ENCODE measurements at places on chromosomes 4 and X.
A peak's percentile ranks its signal among the peaks of the same experiment; 100 is the strongest.

GRCh38 chr4:44118971-44119680, 329.5 kb downstream of the KCTD8 start:
- no peaks in the 10 kb centered on the region for H3K36me3 ChIP-seq
- no peak overlapping the region for H3K4me3 ChIP-seq
- no peak overlapping the region for H3K27ac ChIP-seq

- no peaks in the 10 kb centered on the region for H3K4me1 ChIP-seq
- no peaks in the 10 kb centered on the region for H3K36me3 ChIP-seq
- H3K27me3 ChIP-seq, result 0 out of 2 replicates have a peak, but pooled peaks cover 4% of the 10 kb centered on the region
- H3K27ac ChIP-seq, result no peak overlapping the region
- no peak for DNase-seq
Observed at GRCh38 chr4:81604683-81605218, 133.0 kb upstream of the RASGEF1B start.

DNA sequence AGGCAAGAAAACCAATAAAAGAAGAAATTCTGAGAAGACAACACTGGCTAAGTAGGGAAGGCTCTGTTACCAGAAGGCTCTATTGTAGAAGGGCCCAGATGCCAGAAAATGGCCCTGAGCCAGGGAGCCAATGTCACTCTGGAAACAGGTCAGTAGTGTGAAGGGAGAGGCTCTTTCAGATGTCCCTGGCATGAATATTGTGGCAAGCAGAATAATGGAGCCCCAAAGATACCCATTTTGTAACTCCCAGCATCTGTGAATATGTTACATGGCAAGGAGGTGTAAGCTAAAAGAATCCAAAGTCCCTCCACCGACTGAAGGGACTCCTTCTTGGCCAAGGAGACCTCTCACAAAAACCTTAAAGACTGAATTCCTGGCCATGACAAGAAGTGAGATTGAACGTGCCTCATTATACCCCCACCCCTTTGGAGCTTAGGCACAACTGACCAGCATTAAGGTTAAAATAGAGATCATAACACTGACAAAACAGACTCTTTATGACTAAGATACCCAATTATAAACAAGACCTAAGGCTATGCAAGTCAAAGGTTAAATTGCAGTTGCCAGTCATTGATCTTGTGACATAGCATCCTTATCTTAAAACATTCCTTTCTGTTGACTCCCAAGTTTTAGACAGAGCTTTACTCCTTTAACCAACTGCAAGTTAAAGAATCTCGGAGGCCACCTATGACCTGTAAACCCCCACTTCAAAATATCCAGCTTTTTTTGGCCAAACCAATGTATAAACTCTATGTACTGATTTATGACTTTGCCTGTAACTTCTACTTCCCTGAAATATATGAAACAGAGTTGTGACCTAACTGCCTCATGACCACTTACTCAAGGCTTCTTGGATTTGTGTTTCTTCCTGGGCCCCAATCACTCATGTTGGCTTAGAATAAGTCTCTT, 42.2 kb upstream of the SMIM10 start:
- H3K27ac ChIP-seq, result peak overlapping the region; percentile 52
- peaks cover 15% of the 10 kb centered on the region for H3K4me1 ChIP-seq
- no peaks in the 10 kb centered on the region for H3K27me3 ChIP-seq
- DNase-seq, result peak; percentile 30
- H3K4me3 ChIP-seq, result no peak overlapping the region
- H3K36me3 ChIP-seq, result no peaks in the 10 kb centered on the region

DNA sequence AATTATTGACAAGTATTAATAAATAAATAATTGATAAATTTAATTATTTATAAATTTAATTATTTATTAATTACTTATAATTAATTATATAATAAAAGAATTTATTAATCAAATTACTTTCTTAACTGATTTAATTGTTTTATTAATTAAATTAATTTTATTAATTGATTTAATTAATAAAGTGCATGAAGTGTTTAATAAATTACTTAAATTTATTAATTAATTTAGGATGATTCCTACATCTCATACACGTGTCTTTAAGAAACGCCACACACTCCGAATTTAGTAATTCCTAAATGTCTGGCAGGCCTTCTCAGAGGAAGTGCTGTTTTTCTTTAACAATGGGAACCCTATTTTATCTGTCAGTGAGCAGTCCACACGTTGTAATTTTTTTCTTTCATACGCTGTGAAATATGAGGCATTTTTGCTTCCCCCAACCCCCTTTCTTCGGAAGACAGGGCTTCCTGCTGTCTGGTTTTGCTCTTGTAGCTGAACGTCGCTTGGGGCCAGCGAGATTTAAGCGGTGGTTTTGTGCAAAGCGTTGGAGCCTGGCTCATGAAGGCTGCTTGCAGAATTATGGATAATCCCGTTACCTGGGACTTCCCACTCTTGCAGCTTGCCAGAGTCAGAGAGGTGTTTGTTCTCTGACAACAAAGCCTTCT, 46.8 kb downstream of the CRLF2 start:
- DNase-seq, result peak; percentile 18
- no peak overlapping the region for H3K27ac ChIP-seq
- H3K4me1 ChIP-seq, result no peaks in the 10 kb centered on the region
- no peak overlapping the region for H3K4me3 ChIP-seq

GRCh38 chrX:68307769-68308168, 125.5 kb downstream of the OPHN1 start:
- DNase-seq, result peak; percentile 1
- no peaks in the 10 kb centered on the region for H3K27me3 ChIP-seq
- H3K4me1 ChIP-seq, result no peaks in the 10 kb centered on the region
- H3K27ac ChIP-seq, result no peak overlapping the region
- no peak overlapping the region for H3K4me3 ChIP-seq

DNA sequence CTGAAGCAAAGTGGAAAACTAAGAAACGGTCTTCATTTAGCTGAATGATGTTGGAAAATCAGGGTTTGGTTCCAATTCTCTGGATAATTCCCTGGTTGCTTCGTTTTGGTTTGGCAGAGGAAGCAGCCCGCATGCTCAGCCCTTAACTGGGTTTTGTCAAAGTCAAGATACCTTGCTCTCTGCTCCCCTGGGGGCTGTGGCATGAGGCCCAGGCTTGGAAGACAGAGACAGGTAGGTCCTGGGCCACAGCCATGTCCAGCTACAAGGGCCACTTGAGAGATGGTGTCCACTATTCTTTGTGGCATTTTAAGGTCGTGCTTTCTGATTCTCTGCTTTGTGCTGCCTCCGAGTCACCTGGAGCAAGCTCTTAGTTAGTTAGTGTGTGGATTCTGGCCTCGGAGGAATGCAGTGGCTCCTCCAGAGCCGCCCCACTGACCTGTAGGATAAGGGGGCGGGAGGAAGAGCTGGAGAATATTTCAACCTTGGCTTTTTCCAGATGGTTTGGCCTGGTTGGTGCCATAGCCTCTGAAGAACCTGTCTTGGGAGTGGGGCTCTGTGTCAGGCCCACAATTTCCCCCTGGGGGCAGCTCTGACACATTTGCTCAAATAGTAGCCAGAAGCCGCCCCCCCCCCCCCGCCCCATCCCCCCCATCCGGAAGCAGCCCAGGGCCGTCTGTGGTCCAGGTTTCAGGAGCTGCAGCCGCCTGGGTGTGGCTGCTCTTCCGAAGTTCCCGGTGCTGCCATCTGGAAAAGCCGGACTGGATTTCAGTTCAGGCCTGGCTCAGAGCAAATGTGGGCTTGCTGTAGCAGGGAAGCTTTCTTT, 147.1 kb downstream of the NHS start:
- no peak for DNase-seq
- no peak overlapping the region for H3K4me3 ChIP-seq
- no peaks in the 10 kb centered on the region for H3K27me3 ChIP-seq
- H3K27ac ChIP-seq, result no peak overlapping the region

DNA sequence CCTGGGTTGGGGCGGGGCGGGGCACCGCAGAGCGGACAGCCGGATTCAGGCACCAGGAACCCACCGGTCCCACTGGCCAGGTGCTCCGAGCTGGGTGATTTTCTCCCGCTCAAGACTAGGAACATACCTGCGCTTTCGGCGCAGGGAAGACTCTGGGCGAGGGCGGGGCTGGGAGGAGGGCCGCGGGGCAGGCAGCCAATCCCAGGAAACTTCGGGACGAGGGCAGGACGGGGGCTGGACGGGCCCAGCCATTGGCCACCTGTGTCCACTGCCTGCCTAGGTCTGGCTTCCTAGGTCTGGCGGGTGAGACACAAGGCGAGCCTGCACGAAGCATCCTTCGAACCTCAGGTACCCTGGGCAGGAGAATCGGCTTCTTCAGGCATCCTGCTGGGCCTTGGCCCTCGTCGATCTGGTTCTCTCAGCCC, 274 bp upstream of the ERVMER34-1 start:
- no peaks in the 10 kb centered on the region for H3K4me1 ChIP-seq
- no peaks in the 10 kb centered on the region for H3K27me3 ChIP-seq
- no peak overlapping the region for H3K27ac ChIP-seq

GRCh38 chr4:42543762-42544161, 113.1 kb downstream of the ATP8A1 start:
- DNase-seq, result no peak
- no peak overlapping the region for H3K4me3 ChIP-seq
- H3K4me1 ChIP-seq, result no peaks in the 10 kb centered on the region
- H3K27ac ChIP-seq, result no peak overlapping the region
- H3K27me3 ChIP-seq, result no peaks in the 10 kb centered on the region

DNA sequence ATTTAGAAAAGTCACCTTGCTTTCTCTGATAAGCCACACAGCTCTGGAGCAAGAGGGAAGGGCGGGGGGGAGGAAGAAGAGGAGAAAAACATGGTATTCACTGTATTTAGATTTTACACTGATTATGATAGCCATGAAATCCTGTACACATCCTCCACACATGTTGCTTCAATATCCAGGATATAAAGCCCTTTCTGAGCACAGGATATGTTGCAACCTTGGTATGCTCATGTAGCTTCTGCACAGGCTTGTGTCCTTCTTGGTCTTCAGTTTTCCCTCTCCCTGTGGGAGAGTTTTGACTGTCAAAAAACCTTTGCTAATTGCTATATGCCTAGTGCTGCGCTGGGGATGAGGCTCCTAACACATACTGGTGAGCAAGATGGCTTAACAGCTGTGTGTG, 61.9 kb upstream of the DAPP1 start:
- H3K27ac ChIP-seq, result no peak overlapping the region
- no peaks in the 10 kb centered on the region for H3K36me3 ChIP-seq
- no peak overlapping the region for H3K4me3 ChIP-seq
- no peaks in the 10 kb centered on the region for H3K4me1 ChIP-seq

GRCh38 chr4:84826681-84827080, 139.8 kb downstream of the WDFY3 start:
- no peak overlapping the region for H3K27ac ChIP-seq
- peaks cover 42% of the 10 kb centered on the region for H3K36me3 ChIP-seq
- no peak for DNase-seq
- H3K4me3 ChIP-seq, result no peak overlapping the region

DNA sequence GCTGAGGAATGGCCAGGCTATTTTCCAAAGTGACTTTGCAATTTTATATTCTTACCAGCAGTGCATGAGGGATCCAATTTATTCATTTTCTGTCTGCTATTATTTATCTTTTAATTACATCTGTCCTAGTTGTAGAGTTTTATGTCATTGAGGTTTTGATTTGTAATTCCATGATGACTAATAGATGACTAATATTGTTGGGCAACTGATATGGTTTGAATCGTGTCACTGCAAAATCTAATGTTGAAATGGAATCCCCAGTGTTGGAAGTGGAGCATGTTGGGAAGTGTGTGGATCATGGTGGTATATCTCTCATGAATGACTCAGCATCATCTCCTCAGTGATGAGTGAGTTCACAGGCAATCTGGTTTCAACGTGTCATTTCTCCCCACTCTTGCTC, 201.5 kb downstream of the TBX22 start:
- no peak for DNase-seq
- no peaks in the 10 kb centered on the region for H3K27me3 ChIP-seq
- no peaks in the 10 kb centered on the region for H3K36me3 ChIP-seq
- H3K4me1 ChIP-seq, result no peaks in the 10 kb centered on the region
- H3K27ac ChIP-seq, result no peak overlapping the region

- peak; percentile 69 for DNase-seq
- no peaks in the 10 kb centered on the region for H3K27me3 ChIP-seq
- peak overlapping the region; percentile 84 for H3K27ac ChIP-seq
- no peaks in the 10 kb centered on the region for H3K36me3 ChIP-seq
Observed at GRCh38 chr4:38590046-38590445, 74.0 kb upstream of the KLF3 start.

DNA sequence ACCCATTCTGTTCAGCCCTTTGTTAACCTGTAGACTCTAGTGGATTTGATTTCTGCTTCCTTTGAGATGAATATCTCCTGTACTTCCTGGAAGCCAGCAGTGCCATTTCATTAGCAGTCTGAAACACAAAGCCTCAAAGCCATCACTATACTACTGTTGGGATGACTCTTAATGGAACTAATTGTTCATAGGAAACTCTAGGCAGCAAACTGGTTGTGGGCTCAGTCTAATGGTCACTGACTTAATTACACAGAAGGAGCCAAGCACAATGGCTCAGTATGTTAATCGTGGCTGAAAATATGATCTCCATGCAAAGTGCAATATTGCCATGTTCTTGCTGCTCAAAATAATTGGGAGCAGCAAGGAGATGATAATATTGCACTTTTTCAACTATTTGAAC, 262.3 kb downstream of the ARHGAP24 start:
- H3K4me3 ChIP-seq, result no peak overlapping the region
- no peak overlapping the region for H3K27ac ChIP-seq
- no peaks in the 10 kb centered on the region for H3K27me3 ChIP-seq
- no peak for DNase-seq
- H3K4me1 ChIP-seq, result peaks cover 24% of the 10 kb centered on the region
- H3K36me3 ChIP-seq, result no peaks in the 10 kb centered on the region

DNA sequence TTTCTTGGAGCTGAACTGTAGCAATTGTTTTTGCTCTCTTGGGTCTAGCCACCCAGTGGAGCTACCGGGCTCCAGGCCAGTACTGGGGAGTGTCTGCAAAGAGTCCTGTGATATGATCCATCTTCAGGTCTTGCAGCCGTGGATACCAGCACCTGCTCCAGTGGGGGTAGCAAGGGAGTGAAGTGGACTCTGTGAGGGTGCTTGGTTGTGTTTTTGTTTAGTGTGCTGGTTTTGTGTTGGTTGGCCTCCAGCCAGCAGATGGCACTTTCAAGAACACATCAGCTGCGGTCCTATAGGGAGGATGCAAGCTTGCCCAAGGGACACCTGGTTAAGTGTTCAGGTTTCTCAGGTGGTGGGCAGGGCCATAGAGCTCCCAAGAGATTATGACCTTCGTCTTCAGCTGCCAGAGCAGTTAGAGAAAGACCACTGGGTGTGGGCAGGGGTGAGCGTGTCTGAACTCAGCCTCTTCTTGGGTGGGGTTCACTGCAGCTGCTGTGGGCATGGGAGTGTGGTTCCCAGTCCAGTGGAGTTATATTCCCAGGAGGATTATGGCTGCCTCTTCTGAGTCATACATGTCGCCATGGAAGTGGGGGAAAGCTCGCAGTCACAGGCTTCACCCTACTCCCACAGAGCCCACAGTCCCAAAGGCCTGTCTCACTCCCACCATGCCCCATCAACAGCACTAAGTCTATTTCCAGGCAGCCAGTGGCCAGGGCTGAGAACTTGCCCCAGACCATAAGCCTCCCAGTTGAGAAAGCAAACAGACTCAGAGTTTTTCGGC, 811.6 kb downstream of the GLUD2 start:
- H3K27ac ChIP-seq, result no peak overlapping the region
- DNase-seq, result no peak
- H3K4me1 ChIP-seq, result no peaks in the 10 kb centered on the region
- H3K36me3 ChIP-seq, result no peaks in the 10 kb centered on the region
- H3K27me3 ChIP-seq, result no peaks in the 10 kb centered on the region

GRCh38 chr4:31041385-31041784, 321.2 kb downstream of the PCDH7 start:
- H3K27me3 ChIP-seq, result no peaks in the 10 kb centered on the region
- DNase-seq, result no peak
- H3K27ac ChIP-seq, result no peak overlapping the region
- no peaks in the 10 kb centered on the region for H3K4me1 ChIP-seq

Measured in SJSA1 (cell line).